SJSA1 (cell line): ENCODE measurements at places on chromosomes 1 and 21. TPM values are rescaled to one million over a fixed set of nuclear protein-coding genes. Genes with fewer than 3 reads are reported as not detected.
A peak's percentile ranks its signal among the peaks of the same experiment; 100 is the strongest.

- no peaks in the 10 kb centered on the region for H3K36me3 ChIP-seq
- peaks cover 10% of the 10 kb centered on the region for H3K27me3 ChIP-seq
- H3K27ac ChIP-seq: no peak overlapping the region
- DNase-seq: no peak
These were observed 12.9 kb upstream of the SLAMF7 start for GRCh38 chr1:160726114-160726497.

GRCh38 chr1:29470087-29470787, 233.9 kb downstream of the PTPRU start:
- H3K4me1 ChIP-seq: no peaks in the 10 kb centered on the region
- no peak overlapping the region for H3K27ac ChIP-seq
- H3K4me3 ChIP-seq: no peak overlapping the region
- no peak for DNase-seq

- H3K27me3 ChIP-seq: no peaks in the 10 kb centered on the region
- H3K4me3 ChIP-seq: no peak overlapping the region
- DNase-seq: no peak
- no peaks in the 10 kb centered on the region for H3K4me1 ChIP-seq
These were observed 40.0 kb downstream of the PRAMEF20 start for GRCh38 chr1:13450204-13450603.

DNA sequence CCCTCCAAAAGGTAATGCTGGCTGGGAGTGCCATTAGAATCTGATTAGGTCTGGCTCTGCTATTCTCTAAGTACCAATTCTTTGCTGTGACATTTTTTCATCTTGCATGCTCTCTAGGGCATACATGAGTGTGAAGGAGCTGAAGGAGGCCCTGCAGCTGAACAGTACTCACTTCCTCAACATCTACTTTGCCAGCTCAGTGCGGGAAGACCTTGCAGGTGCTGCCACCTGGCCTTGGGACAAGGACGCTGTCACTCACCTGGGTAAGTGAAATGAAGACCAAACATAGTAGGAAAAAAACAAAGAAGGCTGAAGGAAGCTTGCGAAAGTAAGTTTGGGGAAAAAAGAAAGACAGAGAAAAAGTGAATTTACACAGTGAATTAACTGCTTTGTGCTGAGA, 207.9 kb downstream of the PAPPA2 start:
- no peak overlapping the region for H3K27ac ChIP-seq
- H3K4me3 ChIP-seq: no peak overlapping the region
- H3K27me3 ChIP-seq: no peaks in the 10 kb centered on the region
- H3K4me1 ChIP-seq: no peaks in the 10 kb centered on the region
- DNase-seq: no peak
- H3K36me3 ChIP-seq: no peaks in the 10 kb centered on the region

DNA sequence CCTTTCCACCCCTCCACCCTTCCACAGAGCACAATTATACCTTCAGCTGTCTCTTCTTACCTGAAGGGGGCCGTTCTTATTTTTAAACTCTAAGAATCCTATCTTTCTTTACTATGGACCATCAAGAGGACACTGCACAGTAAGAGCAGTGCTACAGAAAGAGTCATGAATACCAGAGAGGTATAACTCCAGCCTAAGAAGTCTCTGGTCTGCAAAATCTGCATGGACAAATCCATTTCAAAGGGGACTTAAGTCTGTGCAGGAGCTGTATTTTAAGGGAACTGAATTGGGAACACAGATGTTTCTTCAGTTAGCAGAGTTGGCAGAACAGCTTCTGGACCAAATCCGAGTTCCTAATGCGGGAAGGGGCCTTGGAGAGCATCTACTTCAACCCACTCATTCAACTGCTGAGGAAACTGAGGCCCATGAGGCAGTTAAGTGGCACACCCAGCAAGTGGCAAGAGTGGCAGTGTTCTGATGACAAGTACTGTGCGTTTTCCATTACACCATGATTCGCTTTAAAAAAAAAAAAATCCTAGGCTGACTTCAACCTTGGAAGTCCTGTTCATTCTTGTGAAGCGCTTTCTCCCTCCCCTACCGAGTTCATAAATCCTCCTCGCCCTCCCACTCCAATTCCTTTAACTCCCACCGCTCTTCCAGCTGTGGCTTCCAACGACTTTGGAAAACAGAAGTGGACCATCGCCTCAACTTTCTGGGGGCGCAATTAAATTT, 1.8 kb downstream of the PLPP3 start:
- DNase-seq: no peak
- H3K27me3 ChIP-seq: no peaks in the 10 kb centered on the region
- H3K4me3 ChIP-seq: peak overlapping the region; percentile 89
- peaks cover 7% of the 10 kb centered on the region for H3K36me3 ChIP-seq

- no peaks in the 10 kb centered on the region; the same call in 1 of the 2 replicates for H3K27me3 ChIP-seq
- H3K4me3 ChIP-seq: no peak overlapping the region
- H3K4me1 ChIP-seq: no peaks in the 10 kb centered on the region
- no peak for DNase-seq
- H3K36me3 ChIP-seq: no peaks in the 10 kb centered on the region
- no peak overlapping the region for H3K27ac ChIP-seq
These were observed 355.7 kb upstream of the ESRRG start for GRCh38 chr1:217078959-217079358.

DNA sequence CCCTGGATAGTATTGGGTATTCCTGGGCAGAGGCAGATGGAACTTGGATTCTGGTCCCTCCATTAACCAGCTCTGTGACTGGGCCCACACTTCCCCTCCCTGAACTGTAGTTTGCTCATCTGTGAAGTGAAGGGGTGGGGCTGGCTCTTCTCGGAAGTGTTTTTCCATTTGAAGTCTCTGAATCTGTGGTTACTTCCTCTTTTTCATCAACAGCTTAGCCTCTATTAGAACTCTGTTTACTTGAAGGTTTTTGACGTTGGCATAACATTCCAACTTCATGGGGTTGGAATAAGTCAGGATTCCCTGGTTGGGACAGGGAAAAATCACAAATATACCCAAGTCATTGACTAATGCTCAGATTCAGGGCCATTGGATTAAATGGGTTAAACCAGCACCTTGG, 3.6 kb downstream of the KIAA0040 start:
- DNase-seq: no peak
- H3K36me3 ChIP-seq: no peaks in the 10 kb centered on the region
- H3K4me3 ChIP-seq: no peak overlapping the region
- no peaks in the 10 kb centered on the region for H3K27me3 ChIP-seq
- H3K27ac ChIP-seq: no peak overlapping the region
- peaks cover 12% of the 10 kb centered on the region for H3K4me1 ChIP-seq

- peaks cover 47% of the 10 kb centered on the region for H3K36me3 ChIP-seq
- H3K4me1 ChIP-seq: peaks cover 8% of the 10 kb centered on the region
- no peak overlapping the region for H3K4me3 ChIP-seq
- DNase-seq: no peak
- H3K27ac ChIP-seq: no peak overlapping the region
These were observed 58.0 kb downstream of the VPS13D start for GRCh38 chr1:12287869-12288268.

GRCh38 chr1:23745515-23745914, 2.2 kb downstream of the ELOA start:
- H3K36me3 ChIP-seq: peaks cover 50% of the 10 kb centered on the region
- H3K4me3 ChIP-seq: no peak overlapping the region
- no peak overlapping the region for H3K27ac ChIP-seq
- peaks cover 18% of the 10 kb centered on the region for H3K4me1 ChIP-seq
- no peaks in the 10 kb centered on the region for H3K27me3 ChIP-seq

GRCh38 chr1:119004129-119004527, 16.0 kb upstream of the TBX15 start:
- no peak for DNase-seq
- H3K27ac ChIP-seq: no peak overlapping the region
- peaks cover 28% of the 10 kb centered on the region for H3K4me1 ChIP-seq
- no peaks in the 10 kb centered on the region for H3K27me3 ChIP-seq
- H3K36me3 ChIP-seq: no peaks in the 10 kb centered on the region
- H3K4me3 ChIP-seq: no peak overlapping the region

- H3K27ac ChIP-seq: peak overlapping the region; percentile 94
- peak; percentile 98 for DNase-seq
- no peaks in the 10 kb centered on the region for H3K27me3 ChIP-seq
These were observed 65.4 kb downstream of the ALPL start for GRCh38 chr1:21574466-21575151.

DNA sequence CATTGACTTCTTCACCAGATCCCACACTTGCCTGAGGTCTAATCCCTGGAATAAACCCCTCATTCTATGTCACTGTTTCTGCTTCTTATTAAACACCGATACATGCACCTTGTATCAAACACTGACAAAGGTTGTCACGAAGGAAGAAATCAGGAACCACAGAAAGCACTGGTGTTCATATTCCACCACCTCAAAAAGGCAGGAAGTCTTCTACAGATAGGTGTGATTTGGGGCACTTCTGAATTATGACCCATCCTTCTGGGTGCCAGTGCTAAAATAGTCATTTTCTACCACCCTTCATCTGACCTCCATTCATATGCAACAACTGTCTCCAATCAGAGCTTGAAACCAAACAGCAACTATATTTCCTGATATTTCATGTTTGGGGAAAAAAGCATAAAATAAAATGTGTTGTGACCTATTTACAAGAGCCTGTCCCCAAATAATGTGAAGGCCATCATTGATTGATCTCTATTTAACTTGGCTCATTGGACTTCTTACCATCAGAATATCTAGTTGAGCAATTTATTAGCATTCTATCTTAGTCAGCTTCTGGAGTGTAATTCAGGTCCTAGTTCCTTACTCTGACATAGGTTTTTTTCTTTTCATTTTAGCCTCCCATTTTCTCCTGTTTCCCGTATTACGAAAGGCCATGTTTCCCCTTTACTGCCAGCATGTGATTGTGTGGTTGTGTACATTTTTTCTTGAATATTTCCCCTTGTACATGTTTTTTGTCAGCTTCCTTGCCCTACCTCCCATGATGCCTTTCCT, 43.1 kb downstream of the DUSP10 start:
- H3K27me3 ChIP-seq: no peaks in the 10 kb centered on the region
- H3K27ac ChIP-seq: no peak overlapping the region
- no peak overlapping the region for H3K4me3 ChIP-seq

DNA sequence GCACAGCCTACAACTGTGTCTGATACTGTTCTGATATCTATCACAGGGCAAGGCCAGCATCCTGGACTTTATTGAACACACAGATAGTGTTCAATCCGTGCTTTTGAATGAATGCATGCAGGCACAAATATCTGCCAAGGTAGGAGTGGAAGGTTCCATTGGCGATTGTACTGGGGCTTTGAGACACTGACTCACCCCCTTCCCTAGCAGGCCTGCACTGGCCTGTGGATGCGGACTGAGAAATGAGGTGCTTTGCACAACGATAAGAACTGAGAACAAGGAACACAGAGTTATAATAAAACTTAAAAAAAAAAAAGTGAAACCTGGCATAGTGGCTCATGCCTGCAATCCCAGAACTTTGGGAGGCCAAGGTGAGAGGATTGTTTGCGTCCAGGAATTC, 62.4 kb upstream of the NGF start:
- DNase-seq: no peak
- H3K4me1 ChIP-seq: peaks cover 6% of the 10 kb centered on the region; the same call in 1 of the 2 replicates
- no peak overlapping the region for H3K4me3 ChIP-seq
- no peaks in the 10 kb centered on the region for H3K36me3 ChIP-seq

GRCh38 chr21:33197496-33197895, 32.2 kb upstream of the IFNAR2 start:
- no peak overlapping the region for H3K4me3 ChIP-seq
- H3K4me1 ChIP-seq: no peaks in the 10 kb centered on the region
- H3K27ac ChIP-seq: no peak overlapping the region
- H3K36me3 ChIP-seq: no peaks in the 10 kb centered on the region
- DNase-seq: no peak

- no peak overlapping the region for H3K4me3 ChIP-seq
- no peak for DNase-seq
- no peaks in the 10 kb centered on the region for H3K36me3 ChIP-seq
These were observed 113.4 kb upstream of the RAVER2 start for GRCh38 chr1:64631346-64632034.

GRCh38 chr1:193322211-193322610, 135.8 kb upstream of the B3GALT2 start:
- H3K4me3 ChIP-seq: no peak overlapping the region
- H3K27me3 ChIP-seq: no peaks in the 10 kb centered on the region
- H3K36me3 ChIP-seq: peaks cover 3% of the 10 kb centered on the region; the same call in 1 of the 2 replicates
- peaks cover 30% of the 10 kb centered on the region for H3K4me1 ChIP-seq

GRCh38 chr1:90359994-90360393, 357.1 kb downstream of the BARHL2 start:
- DNase-seq: no peak
- no peaks in the 10 kb centered on the region for H3K36me3 ChIP-seq

The TFF3 gene
- not detected in 2 replicates for total RNA-seq

The DNALI1 gene
- 0.28 and 1.0 TPM in 2 replicates for total RNA-seq

The S100B gene
- total RNA-seq: not detected in 2 replicates

The CFAP107 gene
- not detected in 2 replicates for total RNA-seq

The RNF207 gene
- total RNA-seq: 5.4 and 27.3 TPM in 2 replicates

The HLCS gene
- total RNA-seq: 12.7 and 20.9 TPM in 2 replicates

The ITLN2 gene
- total RNA-seq: not detected in 2 replicates

The SPRR4 gene
- total RNA-seq: not detected in 2 replicates
